ENCODE measurements at places on chromosomes 4 and X. TPM values are rescaled to one million over a fixed set of nuclear protein-coding genes. Genes with fewer than 3 reads are reported as not detected.

TASL gene
- 1.4 TPM for polyA plus RNA-seq

TREX2 gene
- polyA plus RNA-seq = 0.47 TPM

GAGE1 gene
- polyA plus RNA-seq = not detected

MMRN1 gene
- polyA plus RNA-seq = 66.4 TPM

MAGEA2B gene
- not detected for polyA plus RNA-seq

SLC16A2 gene
- 0.27 TPM for polyA plus RNA-seq

APLN gene
- polyA plus RNA-seq = 0.27 TPM

FAM133A gene
- 0.01 TPM for polyA plus RNA-seq

VCX2 gene
- not detected for polyA plus RNA-seq

MAD2L1 gene
- polyA plus RNA-seq = 3.2 TPM

ADAMTS3 gene
- polyA plus RNA-seq = not detected

PPP4R3C gene
- polyA plus RNA-seq = not detected

MXD4 gene
- polyA plus RNA-seq = 33.9 TPM
